ENCODE measurements at places on chromosomes 3 and 15.
A peak's percentile ranks its signal among the peaks of the same experiment; 100 is the strongest.

- DNase-seq: no peak
Observed at GRCh38 chr15:70035719-70036077, 62.0 kb downstream of the TLE3 start.

DNA sequence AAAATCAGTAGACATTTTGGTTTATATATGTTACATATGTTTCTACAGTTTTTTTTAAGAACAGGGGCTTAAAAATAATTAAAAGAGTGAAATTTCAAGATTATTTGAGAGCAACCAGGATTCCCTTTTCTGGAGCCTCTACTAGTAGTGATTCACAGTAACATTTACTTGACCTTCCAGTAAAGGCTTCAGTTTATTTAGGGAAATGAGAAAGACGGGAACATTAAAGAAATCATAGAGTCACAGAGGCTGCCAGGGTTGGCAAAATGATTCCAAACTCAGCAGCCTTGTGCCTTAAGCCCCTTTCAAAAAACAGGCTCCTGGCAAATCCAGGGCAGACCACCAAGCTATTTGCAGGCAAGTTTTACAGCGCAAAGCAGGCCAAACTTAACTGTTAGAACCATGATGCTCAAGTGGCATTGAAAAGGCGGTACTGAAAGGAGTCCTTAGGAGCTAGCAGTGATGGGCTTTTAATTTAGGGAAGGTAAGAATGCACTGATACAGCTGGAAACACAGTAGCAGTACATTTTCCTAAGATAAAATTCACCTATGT, 201.1 kb upstream of the ADAMTS9 start:
- no peak for DNase-seq

GRCh38 chr3:101809178-101810021, 30.4 kb downstream of the NXPE3 start:
- DNase-seq: peak; percentile 73

DNA sequence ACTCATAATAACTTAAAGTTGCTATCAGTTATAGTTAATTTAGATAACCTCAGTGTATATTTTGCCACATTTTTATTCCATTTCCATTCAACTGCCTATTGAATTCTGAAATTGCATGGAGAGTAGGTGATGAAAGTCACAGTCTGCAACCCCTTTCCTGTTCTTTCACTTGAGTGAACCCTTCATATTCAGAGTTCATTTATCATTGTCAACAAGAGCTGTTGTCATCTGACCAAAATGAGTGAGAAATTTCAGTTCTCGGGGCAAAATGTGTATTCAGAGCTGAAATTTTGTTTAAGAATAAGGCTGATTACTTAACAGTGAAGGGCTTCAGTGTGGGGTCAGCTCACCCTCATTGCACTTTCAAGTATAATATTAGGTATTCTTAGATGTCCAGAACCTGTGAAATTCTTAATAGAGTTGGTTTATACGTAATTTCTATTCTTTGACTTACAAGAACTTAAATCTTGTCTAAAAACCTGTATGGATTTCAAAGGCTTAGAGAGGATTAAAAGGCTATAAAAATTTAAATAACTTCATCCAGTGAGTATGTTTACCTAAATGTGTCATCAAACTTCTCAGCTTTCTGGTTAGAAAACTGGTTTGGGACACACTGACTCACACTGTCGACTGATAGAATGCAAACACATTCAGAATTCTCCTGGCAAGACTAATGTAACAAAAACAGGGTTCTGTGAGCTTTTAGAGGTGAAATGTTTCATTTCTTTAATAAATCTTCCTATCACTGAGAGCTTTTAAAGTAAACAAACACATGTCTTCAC, 92.2 kb downstream of the CMSS1 start:
- DNase-seq: peak; percentile 41

DNA sequence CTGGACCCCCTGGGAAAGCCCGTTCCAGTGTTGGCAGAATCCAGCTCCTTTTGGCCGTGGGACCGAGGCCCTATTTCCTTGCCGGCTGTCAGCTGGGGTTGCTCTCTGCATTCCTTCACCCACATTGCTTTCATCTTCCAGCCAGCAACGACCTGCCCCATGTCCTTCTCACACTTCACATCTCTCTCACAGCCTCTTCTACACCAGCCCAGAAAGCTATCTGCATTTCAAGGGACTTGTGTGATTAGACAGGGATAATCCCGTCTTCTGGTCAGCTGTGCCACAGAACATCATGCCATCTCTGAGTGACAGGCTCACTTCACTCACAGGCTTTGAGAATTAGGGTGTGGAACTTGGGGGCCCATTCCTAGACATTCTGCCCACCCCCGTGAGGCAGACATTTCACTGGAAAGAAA, 16.4 kb downstream of the EFCC1 start:
- no peak for DNase-seq

DNA sequence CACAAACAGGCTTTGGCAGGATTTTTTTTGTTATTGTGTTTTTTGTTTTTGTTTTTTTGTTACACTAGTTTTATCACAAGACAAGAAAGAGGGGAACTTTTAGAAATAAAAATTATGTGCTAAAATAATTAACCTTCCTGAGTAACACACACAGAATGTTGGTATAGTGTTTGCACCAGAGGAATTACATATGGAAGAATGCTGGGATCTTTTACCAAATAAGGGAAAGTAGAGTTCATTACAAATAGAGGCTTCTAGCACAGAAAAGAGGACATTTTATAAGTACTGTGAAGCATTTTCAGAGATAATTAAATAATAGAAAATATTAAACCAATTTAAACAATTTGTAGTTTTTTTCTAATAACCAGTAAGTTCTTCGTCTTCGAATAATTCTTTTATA, 116.0 kb downstream of the IGF1R start:
- DNase-seq: no peak

- DNase-seq: no peak
Observed at GRCh38 chr3:154976072-154976983, 103.8 kb upstream of the MME start.

DNA sequence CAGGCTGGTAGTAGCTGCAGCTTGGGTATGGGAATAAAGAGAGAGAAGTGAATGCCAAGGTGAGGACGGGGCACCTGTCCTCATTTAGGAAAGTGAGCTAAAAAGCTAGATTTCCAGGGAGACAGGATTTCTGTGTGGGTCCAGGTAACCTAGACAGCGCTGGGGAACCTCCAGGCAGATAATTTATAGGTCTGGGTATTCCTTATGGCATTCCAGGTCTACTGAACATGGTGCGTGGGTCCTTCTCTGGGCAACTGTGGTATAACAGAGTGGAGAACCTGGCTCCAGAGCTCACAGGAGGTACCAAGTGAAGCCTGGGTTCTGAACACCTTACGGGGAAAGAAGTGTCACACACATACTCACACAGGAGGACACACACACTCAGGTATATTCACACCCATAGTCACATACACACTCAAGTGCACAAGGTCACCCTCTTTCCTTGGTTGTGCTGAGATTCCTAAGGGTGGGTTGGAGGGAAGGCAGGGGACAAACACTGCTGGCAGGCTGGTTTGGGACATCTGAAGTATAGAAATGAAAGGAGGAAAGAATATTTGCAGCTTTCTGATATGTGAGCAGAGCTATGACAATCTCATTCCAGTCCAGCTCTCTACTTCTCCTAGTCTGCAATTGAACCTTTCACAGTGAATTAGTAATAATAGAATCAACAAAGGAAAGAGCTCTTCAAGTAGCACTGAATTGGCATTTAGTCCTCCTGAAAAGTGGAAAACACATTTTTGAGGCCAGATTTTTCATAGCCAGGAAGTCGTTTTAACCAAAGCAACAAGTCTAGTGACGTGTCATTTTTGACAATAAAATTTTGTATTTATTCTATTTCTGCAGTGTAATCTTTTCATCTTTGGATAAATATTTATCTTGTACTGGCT, 37.4 kb upstream of the ITGA11 start:
- DNase-seq: no peak

DNA sequence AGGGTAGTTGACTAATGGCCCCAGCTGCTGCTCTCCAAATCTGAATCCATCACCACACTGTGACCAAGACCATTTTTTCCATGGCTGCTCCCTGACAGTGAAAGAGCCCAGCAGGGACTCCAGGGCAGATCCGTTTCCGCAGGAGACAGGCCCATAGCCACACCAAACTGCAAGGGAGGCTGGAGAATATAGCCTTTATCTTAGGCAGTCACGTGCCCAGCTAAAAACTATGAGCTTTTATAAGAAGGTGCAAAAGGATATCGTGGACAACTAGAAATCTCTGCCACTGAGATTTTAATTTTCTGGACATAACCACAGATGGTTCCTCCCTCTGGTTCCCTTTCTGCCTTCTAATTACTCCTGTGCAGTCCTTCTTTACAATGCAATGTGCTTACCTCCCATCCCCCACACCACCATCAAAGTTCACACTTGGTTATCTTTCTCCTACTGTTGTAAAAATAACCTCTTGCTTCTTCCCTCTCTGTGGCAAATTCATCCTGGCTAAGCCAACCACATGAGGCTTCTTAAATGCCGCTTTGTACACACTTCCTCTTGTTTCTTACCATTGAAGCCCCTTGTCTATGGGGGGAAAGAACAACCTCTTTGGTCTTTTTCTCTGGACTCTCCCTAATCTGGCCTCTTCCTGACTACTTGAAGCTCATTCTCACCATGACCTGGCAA, 233.7 kb downstream of the SHQ1 start:
- no peak for DNase-seq

DNA sequence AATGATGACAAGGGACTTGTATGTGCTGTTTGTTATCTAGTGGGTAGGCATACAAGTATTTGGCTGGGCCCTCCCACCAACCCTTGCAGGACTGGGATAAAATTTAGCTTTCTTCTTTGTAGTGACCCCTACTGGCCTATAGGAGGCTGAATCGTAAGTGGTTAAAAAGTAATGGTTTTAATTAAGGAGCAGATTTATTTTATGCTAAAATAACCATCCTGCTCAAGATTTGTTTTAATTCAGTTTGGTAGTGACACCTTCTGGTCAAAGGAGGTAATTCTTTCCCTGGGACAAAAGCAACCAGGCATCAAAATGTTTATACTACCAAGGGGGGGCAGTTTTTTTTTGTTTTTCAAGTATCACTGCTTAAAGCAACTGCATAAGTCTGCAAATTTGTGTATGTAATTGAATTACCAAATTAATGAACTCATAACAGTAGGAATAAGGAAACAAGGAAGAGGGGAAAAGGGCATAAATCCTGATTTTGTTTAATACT, 70.7 kb downstream of the TOP2B start:
- peak; percentile 78 for DNase-seq

- DNase-seq: peak; percentile 40
Observed at GRCh38 chr3:30666572-30667279, 60.3 kb downstream of the TGFBR2 start.

GRCh38 chr15:58214591-58215340, 76.6 kb downstream of the AQP9 start:
- DNase-seq: no peak

DNA sequence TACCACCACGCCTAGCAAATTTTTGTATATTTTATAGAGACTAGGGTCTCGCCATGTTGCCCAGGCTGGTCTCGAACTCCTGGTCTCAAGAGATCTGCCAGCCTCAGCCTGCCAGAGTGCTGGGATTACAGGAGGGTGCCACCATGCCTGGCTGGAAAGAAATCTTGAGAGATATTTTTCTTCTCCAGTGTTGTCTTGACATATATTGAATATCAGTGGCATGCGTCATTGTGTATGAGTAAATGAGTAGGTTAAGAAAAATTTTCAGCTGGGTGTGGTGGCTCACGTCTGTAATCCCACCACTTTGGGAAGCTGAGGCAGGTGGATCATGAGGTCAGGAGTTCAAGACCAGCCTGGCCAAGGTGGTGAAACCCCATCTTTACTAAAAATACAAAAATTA, 3.5 kb upstream of the PIF1 start:
- no peak for DNase-seq

GRCh38 chr15:73767806-73768501, 14.8 kb upstream of the INSYN1 start:
- no peak for DNase-seq

GRCh38 chr15:66144978-66145725, 108.4 kb downstream of the MEGF11 start:
- DNase-seq: no peak

GRCh38 chr3:15310491-15311370, 21.7 kb downstream of the SH3BP5 start:
- DNase-seq: peak; percentile 40

DNA sequence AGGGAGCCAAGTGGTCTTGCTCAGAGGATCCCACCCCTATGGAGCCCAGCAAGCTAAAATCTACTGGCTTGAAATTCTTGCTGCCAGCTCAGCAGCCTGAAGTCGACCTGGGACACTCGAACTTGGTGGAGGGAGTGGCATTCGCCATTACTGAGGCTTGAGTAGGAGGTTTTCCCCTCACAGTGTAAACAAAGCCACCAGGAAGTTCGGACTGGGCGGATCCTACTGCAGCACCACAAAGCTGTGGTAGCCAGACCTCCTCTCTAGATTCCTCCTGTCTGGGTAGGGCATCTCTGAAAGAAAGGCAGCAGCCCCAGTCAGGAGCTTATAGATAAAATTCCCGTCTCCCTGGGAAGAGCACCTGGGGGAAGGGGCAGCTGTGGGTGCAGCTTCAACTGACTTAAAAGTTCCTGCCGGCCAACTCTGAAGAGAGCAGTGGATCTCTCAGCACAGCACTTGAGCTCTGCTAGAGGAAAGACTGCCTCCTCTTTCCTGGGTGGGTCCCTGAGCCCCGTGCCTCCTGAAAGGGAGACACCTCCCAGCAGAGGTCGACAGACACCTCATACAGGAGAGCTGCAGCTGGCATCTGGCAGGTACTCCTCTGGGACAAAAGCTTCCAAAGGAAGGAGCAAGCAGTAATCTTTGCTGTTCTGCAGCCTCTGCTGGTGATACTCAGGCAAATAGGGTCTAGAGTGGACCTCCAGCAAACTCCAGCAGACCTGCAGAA, 576.3 kb upstream of the NECTIN3 start:
- no peak for DNase-seq

- peak; percentile 95 for DNase-seq
Observed at GRCh38 chr15:48392356-48392755, 61.1 kb downstream of the DUT start.

DNA sequence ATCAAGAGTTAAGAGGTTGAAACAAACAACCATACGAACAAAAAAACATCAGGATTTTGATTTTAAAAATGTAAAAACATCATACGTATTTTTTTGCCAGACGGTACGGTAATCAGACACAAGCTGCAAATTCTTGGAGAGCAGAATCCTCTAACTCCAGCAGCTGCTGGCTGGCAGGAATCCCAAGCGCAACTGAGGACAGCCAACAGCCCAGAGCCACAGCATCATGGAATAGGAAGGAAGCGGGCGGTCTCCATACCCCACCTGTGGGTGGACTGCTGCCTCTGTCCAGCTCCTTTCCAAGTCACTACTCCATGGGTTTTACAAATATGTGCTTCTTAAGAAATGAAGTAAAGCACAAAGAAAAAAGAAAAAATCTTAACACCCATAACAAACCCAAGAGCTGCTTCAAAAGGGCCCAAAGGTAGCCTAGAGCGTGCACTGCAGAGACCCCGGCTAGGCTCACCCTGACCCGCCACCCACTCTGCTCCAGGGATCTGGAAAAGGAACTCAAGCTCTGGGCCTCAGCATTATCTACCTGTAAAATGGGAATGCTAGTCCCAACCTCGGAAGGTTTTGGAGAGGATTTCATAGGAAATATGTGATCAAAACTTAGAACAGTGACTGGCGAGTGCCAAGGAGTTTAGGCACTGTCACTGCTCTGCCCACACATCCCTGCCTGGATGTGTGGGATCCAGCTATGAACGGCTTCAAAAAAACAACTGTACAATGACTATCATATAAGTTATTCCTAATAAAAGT, 33.4 kb downstream of the ZXDC start:
- peak; percentile 13 for DNase-seq

All from dermis blood vessel endothelial cell (primary cell).